ENCODE measurements at places on chromosomes 7 and 10.

GRCh38 chr10:97633921-97634320 is 621 bp upstream of the MORN4 start:
- no peak for DNase-seq

GRCh38 chr7:4809091-4809591 is 33.7 kb downstream of the AP5Z1 start:
- DNase-seq: peak; percentile 4

- DNase-seq: no peak
These were observed 9.3 kb upstream of the CRCP start for GRCh38 chr7:66105263-66105748.

- DNase-seq: no peak
These were observed 30.5 kb downstream of the IPMK start for GRCh38 chr10:58237014-58237834.

GRCh38 chr7:81721437-81721836 is 48.4 kb downstream of the HGF start:
- DNase-seq: no peak

Measured in stimulated activated CD8-positive, alpha-beta memory T cell treated with anti-CD3 and anti-CD28 coated beads, Interleukin-15, amount 100 ng/mL, for 48 hours (primary cell).